Omental fat pad (tissue), 4 donors: ENCODE measurements at places on chromosomes 12 and 14.

DNA sequence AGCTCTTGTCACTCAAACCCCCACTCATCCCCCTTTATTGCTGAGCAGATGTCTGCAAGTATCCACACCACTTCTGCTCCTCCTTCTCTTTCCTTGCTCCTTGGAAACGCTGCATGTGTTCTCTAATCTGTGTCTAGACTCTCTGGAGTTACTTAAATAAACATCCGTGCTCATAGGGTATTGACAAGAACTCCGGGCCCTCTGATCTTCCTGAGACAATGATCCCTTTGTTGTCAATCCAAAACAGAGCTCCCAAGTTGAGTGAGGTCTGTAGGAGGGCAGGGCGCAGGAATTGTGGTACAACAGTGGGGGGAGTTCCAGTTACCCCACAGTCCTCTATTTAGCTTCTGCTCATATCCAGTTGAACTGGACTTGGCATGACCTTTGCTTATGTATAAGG, 489.0 kb downstream of the SNAPC1 start:
- DNase-seq, result no peak

- no peak for DNase-seq
Measured at GRCh38 chr14:23319746-23320583, 1.3 kb upstream of the PABPN1 start.

GRCh38 chr14:55133416-55133815, 4.4 kb downstream of the LGALS3 start:
- DNase-seq, result no peak

DNA sequence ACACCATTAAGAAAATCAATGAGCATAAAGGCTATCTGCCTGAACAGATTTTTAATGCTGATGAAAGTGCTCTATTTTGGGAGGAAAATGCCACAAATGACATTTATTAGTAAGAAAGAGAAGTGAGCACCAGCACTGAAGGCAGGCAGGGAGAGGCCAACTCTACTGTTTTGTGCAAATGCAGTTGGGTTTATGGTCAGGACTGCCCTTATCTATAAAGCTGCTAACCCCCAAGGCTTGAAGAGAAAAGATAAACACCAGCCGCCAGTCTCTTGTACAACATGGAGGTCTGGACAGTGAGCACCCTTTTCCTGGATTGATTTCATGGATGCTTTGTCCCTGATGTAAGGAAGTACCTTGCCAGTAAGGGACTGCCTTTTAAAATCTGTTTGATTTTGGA, 246.8 kb upstream of the SFSWAP start:
- no peak for DNase-seq

GRCh38 chr12:92297932-92298696, 152.5 kb upstream of the BTG1 start:
- DNase-seq, result no peak

- DNase-seq, result no peak
Measured at GRCh38 chr12:77510985-77511384, 319.7 kb upstream of the NAV3 start.

DNA sequence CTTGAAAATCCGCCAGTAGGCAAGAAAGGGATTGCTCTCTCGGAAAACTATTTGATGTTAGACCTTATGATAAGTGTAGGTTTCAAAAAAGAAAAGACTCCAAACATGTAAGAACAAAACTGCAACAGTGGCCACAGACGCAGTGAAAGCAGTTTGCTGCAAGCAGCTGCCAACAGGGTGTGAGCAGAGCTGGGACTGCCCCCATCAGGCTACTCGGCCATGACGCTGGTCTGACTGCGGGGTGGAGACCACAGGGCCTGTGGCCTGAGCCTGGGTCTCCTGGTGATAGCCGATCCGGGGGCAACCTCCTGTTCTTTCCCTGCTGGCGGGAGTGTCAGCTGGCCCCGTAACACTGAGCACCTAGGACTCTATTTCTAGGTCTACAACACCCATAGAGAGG, 63.2 kb downstream of the AMN start:
- DNase-seq, result no peak

DNA sequence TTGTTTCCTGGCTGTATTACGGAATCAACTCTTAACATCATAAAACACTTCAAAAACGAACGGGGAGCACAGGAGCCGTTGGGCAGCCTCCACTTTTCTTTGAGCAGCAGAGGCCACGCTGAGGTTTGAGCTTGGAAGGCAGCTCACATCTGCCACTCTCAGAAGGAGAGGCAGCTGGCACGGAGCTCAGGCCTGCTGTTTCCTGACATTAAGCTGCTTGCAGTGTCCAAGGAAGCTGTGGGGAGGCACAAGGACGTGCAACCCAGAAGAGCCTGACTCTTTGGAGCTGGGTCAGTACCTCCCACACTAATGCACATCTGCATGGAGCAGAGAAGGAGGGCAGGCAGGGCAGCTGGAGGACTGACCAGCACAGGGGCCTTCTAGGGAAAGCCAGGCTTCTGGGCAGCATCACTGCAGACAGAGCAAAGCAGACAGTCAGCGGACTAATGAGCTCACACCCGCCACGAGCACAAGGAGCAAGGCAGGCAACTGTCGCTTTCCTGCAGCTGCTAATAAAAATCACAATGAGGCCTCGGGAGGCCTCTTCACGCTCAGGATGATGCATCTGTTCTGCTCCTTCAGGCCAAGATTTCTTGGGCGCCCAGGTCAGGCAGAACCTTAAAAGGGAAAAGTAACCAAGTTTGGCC, 211.1 kb downstream of the GLT1D1 start:
- DNase-seq, result no peak

- DNase-seq, result no peak
Measured at GRCh38 chr12:95949477-95950206, 6.5 kb downstream of the AMDHD1 start.

DNA sequence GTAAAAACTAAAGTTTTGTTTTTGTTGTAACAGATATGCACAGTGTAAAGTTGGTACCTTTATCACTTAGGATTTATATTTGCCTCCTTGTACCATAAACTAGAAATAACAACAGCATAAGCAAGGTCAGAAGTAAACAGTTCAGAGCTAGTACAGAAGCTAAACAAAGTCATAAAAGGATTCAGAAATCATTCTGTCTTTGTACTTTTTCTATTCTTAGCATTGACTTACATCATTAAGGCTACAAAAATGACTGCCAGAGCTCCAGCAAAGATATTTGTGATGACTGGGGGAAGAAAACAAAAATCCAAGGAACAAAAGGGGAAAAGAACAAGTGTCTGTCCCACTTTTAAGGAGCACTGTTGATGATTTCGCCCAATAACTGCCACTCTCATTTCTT, 347.2 kb downstream of the CCDC91 start:
- no peak for DNase-seq

DNA sequence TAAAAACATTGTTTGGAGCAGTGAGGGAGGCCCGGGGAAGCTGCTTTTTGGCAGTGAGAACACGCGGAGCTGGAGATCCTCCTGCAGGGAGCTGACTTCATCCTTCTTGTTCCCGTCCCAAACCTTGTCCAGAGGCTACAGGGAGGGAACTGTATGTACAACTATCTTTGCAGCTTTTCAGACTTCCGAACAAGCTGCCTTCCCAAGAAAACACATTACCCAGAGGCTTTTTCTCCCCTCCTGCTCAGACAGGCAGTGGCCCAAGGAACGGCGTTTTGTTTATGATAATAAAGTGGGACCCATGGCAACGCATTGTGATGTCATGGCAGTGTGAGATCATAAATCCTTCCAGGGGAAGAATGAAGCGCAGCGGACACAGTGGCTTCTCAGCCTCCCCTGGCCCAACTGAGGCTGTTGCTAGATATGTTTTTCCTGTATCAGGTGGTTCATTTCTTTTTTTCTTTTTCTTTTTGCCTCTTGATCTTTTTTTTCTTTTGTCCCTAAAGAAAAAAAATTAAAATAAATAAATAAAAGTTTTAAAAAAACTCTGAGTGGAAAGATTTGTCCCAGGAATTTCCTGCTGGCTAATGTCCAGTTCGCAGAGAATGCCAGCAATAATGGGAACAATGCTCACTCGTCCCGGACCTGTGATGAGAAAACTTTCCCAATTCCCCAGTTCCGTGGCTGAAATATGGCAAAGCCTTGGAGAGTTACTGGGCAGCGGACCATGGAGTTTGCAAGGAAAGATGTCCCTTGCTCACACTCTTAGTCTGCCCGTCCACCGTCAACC, 103.4 kb upstream of the MAP1LC3B2 start:
- DNase-seq, result peak; percentile 73

GRCh38 chr12:75477137-75477536, 3.4 kb upstream of the GLIPR1 start:
- DNase-seq, result no peak

DNA sequence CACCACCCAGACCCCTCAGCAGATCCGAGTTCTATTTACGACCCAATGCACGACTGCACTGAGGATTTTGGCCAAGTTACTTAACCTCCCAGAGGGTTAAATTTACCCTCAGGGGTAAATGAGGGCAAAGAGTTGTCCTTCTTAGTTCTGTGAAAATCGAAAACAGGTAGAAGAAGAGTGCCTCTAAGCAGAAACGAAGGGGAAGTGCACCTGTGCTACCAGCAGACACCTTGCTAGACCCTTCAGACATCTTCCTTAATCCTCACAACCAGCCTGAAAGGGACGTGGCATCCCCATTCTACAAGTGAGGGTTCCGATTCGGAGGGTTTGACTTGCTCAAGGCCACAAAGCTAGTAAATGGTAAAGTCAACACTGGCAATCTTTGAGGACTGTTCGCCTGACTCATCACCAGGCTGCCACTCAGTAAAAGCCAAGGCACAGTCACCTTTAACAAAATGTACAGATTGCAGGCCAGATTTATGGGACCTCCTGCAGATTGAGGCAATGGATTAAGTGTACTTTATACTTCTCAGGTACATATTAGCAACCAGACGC, 1.6 kb downstream of the GSG1 start:
- DNase-seq, result no peak

GRCh38 chr12:52207895-52208294, 16.1 kb upstream of the KRT80 start:
- DNase-seq, result peak; percentile 32
